ENCODE measurements at places on chromosomes 5 and 9.

DNA sequence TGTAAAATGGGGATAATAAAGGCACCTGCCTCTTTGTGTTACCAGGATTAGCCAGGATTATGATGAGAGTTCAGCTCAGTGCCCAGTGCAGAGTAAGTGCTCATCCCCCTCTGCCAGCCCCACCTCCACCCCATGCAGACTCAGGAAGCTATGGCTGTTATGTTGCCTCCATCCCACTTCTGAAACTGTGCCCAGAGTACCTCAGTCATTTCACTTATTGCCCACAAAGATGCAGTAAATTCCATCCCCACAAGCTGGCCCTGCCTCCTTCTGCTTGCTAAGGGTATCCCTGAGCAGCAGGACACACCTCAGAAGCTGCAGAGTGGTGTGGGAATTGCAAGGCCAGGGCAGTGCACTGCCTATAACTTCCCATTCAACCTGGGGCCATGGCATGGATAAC is 415.1 kb downstream of the SPOCK1 start:
- DNase-seq, result no peak

DNA sequence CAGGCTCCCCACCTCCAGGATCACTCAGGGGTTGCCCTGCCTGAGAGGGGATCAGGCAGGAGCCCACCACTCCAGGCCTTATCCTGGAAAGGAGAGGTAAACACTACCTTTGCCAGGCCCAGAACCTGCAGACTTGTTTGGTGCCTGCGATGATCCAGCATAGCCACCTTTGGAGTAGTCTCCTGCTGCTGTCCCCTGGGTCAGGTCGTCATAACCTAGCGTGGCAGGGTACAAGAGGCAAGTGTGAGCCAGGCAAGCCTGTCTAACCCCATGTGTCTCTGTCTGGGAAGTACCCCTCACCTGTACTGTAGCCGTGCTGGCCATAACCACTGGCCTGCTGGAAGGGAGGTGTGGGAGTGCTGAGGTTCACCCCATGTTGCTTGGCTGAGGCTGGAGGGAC is 106.1 kb downstream of the UBE2R2 start:
- no peak for DNase-seq

GRCh38 chr5:148760945-148761638 is 65.3 kb upstream of the ADRB2 start:
- no peak for DNase-seq

DNA sequence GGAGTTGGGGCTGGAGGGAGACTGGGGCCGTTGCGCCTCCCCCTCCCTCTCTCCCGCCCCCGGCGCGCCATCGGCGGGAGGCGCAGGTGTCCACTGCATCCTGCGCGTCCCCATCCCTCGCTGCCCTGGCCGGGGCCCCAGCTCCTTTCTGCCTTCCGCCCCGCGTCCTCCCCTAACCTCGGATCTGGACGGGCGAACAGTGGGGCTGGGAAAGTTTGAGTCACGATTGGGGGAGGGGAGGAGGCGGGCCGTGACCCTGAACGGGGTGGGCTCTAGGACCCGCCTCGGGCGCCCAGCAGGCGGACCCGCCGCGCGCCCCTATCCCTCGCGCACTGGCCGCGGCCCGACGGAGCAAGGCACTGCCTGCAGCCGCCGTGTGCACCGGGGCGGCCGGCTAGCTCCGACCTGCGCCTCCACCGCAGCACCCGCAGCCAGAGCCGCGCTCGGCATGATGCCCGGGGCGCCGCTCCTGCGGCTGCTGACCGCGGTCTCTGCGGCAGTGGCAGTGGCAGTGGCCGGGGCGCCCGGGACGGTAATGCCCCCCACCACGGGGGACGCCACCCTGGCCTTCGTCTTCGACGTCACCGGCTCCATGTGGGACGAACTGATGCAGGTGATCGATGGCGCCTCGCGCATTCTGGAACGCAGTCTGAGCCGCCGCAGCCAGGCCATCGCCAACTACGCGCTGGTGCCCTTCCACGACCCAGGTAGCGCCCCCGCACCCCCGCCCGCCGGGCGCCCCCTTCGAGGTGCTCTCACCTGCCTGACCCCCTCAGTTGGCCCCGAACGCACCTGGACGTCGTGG is at the start of gene HMCN2:
Gene HMCN2, plus strand, starts transcription at position 330 of the 805 bp plus-strand sequence. Its CDS starts 119 bp downstream, at position 449.
- no peak for DNase-seq

DNA sequence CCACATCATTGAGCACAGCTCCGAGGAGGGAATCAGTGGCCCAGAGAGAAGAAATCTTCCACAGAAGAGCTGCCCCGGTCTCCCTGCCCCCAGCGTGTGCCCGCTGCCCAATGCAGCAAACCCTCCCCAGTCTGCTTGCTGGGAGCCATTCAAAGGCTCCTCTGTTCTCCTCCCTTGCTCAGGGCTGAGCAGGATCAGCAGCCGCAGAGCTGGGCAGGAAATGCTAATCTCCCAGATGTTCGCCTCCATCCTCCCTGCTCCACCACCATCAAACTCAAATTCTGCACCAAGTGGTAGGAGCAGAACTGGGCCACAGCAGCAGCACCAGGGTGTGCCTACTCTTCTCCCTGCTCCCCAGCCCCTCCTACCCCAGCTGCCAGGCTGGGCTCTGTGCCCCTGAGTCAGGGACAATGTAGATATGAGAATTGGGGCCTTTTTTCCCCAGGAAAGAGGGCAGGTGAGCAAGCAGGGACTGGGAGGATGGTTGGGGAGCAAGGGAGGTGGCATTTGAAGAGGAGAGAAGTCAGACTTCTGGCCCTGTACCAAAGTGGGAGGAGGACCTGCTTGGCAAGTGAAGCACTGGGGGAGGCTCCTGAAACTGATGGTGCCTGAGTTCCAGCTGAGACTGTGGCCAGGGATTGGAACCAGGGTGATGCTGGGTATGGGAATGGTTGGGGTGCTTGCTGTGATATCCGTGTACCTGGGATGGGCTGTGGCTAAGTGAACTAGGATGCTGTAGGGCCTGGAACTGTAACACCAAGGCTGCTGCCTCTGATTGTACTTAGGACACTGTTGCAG is 1.9 kb upstream of the PCDH1 start:
- peak; percentile 11 for DNase-seq

DNA sequence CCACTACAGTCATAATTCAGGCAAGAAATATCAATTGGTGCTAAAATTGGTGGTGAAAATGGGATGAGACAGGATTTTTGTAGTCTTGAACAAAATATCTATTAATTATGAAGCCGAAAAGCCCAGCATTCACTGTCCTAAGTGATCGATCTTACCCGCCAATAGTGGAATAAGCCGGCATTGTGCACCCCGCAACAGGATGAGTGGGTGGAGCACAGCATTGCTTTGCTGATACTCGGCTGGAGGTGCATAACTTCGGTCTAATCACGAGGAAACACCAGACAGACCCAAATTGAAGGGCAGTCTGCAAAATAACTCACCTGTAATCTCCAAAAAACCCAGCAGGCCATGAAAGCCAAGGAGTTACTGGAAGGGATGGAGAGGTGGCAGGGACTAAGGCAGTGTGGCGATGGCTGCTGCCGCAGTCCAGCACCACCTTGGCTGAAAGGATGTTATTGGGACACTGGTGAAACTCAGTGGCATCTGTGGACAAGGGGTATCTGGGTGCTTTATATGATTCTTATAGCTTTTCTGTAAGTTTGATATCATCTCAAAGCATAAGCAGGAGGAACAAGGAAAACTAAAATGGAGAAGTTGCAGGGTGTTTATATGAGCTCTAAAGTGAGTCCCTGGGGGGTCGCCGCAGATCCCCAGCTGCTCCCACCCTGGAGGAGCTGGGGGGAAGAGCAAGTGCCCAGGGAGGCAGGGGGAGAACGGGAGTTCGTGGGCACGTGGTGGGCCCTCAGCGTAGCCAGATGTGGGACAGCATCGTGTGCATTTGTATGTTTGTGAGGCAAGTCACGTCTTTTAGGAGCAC is 45.2 kb downstream of the AHRR start:
- DNase-seq, result no peak

DNA sequence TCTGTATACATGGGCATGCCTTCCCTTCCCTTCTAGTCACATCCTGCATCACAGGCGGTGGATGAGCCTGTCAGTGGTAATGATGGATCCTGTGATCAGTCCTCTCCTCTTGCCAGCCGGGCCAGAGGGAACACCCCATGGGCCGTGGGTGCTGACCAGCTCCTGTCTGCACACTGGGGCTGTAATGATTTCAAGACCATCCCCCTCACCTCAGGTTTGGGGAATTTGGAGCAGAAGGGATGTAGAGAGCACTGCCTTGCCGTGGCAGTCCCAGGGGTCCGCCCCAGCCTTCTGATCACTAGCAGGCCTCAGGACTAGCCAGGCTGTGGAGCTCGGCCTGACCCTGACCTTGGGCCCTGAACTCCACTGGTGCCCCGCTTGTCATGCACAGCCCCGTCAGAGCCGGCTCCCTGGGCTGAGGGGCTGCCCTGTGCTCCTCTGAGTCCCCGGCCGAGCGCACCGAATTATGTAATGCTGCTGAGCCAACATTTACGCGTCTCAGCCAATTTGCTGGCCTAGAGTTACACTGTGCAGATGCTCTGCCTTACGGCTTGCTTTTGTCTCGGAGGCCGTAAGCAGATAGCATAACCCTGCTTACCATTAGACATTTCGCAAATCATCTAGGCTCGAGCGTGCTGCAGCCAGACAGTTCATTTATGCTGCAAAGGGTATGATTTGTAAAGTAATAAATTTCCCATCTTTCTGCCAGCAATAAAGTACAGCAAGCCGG is 155.3 kb downstream of the MACROH2A1 start:
- DNase-seq, result peak; percentile 82

GRCh38 chr9:133532937-133533668 is 1.4 kb upstream of the ADAMTSL2 start:
- DNase-seq, result peak; percentile 57

- no peak for DNase-seq
Measured at GRCh38 chr5:26669523-26669922, 368.9 kb downstream of the CDH9 start.

- no peak for DNase-seq
Measured at GRCh38 chr9:126546036-126546435, 67.7 kb upstream of the LMX1B start.

DNA sequence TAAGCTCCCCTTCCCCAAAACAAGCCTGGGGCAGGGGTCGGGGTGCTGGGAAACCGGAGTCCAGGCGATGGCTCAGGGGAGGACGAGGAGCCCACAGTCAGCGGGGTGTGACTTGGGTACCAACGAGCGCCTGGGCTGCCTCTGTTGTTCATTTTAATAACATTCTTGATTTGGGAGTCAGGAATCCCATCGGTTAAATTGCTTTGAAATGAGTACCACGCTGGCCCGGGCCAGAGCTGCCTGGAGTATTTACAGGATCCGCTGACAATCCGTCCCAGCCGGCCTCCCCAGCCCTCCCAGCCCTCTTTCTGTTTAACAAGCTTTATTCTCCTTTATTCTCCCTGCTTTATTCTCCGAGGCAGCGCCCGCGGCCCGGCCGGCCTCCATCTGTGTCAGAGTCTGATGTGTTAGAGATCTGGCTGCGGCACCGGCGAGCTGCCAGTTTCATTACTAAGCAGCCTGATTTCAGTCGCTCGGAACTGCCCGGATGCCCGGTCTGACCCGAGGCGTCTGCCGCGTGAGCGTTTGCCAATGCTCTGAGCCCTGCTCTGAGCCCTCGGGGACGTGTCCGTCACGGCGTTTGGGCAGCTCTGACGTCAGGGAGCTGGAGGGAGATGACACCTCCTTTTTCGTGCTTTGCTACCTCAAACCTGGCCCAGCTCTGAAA is 16.5 kb upstream of the QRFP start:
- no peak for DNase-seq

DNA sequence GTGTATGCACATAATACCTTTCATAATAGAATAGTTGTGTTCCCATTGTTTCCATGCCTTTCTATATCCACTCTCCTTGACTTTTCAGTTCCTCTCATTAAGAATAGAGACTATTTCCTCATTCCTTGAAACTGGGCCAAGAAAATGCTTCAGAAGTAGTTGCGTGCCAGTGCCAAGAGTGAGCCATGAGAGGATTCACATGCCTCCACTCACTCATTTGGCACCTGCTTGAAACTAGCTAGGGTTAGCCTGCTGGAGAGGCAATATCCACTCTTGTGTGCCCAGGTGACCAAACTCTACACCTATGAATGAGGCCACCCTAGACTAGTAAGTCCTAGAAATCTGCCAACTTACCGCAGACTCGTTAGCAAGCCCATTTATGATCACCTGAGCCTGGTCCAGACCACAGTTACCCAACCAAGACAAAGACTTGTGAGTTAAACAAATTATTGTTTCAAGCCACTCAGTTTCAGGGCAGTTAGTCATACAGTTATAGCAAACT is 276.3 kb downstream of the EPB41L4A start:
- DNase-seq, result no peak

DNA sequence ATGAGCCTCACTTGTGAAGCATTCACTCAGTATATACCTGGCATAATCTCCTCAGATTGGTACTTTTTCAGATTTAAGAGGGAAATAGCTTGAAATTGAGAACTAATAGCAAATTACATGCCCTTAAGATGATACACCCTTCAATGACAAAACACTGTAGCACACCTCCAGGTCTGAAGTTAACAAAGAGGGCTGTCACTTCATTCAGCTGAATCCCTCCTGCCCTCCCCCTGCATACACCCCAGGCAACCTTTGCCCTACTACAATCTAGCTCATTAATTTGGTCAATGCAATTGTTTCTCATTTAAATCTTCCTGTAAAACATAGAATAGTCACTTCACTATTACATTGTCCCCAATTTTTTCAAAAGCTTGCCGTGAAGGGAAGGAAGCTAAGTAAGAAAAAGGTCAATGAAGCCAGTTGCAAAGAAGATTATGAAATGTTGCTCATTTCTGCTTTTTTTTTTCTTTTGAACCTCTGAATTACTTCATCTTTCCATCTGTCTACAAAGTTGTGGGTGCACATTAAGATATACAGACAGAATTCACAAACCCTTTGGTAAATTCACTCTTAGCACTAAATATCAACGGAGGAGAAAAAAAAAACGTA is 294.8 kb upstream of the PTGER4 start:
- DNase-seq, result no peak

Data from uterus (tissue), 4 donors.